ENCODE measurements at places on chromosomes 7 and 10. TPM values are rescaled to one million over a fixed set of nuclear protein-coding genes. Genes with fewer than 3 reads are reported as not detected.

GRCh38 chr10:96863922-96864543 is 31.9 kb downstream of the LCOR start:
- no peak for DNase-seq

DNA sequence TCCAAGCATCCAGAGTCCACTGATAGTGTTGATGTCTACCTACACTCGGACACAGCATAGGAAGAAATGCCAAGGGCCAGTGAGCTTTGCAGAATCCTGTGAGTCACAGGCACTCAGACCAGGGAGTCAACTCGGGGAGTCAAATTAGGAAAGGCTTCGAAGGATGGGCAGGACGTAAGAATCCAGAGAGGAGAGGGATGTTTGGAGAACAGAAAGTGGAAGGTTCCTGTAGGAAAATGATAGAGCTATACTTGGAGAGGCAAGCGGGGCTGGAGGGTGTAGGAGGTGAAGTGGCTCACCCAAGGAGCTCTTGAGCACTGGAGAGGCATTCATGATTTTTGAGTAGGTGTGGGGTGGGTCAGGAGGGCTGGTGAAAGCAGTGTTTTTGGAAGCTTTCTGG is 3.0 kb downstream of the ZYX start:
- no peak for DNase-seq

ADAM12 gene
- 0.35 TPM for total RNA-seq

CUEDC2 gene
- 26.6 TPM for total RNA-seq

GRCh38 chr7:84297616-84298015 is 103.0 kb upstream of the SEMA3A start:
- DNase-seq, result no peak

DNA sequence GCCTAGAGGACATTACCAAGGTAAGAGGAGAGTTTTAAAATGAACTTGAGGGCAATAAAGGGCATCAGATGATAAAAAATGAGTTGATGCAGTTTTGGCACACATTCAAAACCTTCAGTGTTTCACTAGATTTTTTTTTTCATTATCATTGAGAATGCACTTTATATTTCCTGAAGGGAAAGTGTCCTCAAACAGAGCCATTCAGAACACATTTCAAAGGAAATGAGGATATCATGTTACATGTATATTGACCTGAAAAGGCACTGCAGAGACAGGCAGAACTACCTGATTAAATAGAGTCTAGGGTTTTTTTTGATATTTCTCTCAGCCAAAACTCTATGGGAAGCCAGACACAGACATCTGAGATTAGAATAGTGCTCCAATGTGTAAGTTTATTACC is 454.0 kb downstream of the NEBL start:
- no peak for DNase-seq

DNA sequence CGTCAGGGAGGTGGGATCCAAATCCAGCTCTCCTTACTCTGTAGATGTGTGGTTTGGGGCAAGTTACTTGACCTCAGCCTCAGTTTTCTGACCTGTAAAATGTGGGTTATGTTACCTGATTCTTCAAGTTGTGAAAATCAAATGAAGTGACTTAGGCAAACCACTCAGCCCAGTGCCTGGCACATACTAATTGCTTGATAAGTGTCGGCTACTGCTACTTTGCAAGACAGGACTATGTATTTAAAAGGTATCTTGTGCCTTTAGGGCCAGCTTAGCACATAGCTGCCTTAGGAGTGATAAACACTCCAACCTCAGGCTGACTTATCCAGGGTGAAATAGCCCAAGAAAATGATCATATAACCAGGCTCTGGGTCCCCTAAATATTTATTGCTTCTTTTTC is 42.9 kb downstream of the GOLGA7B start:
- DNase-seq, result no peak

GRCh38 chr7:42065015-42065414 is 172.0 kb downstream of the GLI3 start:
- no peak for DNase-seq

GRCh38 chr7:3106361-3106826 is 62.7 kb upstream of the CARD11 start:
- no peak for DNase-seq

FAM25G gene
- not detected for total RNA-seq

- DNase-seq, result no peak
These were observed 150.8 kb downstream of the HERPUD2 start for GRCh38 chr7:35544028-35544742.

DNA sequence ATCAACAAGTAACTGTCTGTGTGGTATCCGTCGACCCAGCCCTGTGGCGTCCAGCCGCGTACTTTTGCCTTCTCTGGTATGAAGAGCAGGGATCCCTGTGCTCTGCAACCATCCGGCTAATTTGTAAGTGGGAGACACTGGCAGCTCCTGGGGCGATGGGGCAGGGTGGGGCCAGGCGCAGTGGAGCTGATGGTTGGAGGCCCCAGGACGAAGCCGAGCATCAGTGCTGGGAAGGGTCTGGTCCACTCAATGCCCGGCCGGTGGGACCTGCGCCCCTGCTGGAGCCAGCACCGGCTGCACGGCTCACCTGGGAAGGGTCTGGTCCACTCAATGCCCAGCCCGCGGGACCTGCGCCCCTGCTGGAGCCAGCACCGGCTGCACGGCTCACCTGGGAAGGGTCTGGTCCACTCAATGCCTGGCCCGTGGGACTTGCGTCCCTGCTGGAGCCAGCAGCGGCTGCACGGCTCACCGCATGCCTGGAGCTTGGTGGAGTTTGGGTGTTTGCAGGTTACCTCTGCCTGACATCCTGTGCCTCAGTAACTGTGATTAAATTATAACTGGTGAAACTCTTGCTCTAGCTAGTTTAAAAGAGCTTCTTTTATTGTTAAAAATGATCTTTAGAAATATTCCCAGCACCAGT is 96.1 kb downstream of the NKX6-2 start:
- DNase-seq, result no peak

- no peak for DNase-seq
These were observed 61.3 kb downstream of the CD36 start for GRCh38 chr7:80699721-80700256.

- peak; percentile 50 for DNase-seq
These were observed 5.2 kb downstream of the IFIT5 start for GRCh38 chr10:89419548-89419947.

HABP2 gene
- total RNA-seq, result not detected

DNA sequence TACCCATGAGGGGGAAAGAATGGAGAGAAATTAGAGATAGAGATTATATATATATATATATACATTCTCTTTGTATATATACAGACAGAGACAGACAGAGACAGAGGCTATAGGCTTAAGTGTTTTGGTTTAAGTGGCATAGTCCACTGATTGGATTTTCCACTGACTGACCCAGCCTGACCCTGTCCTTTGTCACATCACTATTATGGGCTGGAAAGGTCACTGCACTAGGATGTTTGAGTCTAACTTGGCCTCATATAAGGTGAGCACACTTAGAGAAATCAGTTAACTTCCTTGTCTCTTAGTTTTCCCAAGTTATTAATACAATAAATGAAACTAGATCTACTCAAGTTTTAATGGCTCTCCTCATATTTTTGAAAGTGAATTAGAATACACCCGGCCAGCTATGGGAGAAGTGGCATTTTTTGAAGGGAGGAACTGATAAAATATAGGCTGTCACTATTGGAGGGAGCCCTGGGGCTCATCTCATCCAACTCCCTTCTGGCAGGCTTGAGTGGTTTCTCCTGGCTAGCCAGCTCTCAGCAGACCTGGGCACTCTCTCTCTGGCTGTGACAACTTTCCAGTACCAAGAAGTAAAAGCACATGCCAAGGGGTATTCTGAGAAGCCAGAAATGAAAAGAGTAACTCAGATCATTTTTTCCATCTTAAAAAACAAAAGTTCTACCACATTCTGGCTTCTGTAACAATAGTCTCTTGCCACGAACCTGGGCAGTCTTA is 455.6 kb upstream of the ANKRD30A start:
- no peak for DNase-seq

DNA sequence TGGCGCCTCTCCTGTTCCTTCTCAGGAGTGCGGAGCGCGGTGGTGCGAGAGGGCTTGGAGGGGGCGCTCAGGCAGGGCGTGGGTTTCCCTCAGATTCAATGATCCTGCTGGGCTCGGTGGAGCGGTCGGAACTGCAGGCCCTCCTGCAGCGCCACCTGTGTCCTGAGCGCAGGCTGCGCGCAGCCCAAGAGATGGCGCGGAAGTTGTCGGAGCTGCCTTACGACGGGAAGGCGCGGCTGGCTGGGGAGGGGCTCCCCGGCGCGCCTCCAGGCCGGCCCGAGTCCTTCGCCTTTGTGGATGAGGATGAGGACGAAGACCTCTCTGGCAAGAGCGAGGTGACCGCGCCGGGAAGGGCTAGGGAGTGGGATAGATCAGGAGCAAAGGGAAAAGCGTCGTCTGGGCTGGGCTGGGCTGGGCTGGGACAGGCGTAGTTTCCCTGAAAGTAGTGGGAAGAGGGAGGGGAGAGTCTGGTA is 17.0 kb downstream of the FAM131B start:
- peak; percentile 58 for DNase-seq

DNA sequence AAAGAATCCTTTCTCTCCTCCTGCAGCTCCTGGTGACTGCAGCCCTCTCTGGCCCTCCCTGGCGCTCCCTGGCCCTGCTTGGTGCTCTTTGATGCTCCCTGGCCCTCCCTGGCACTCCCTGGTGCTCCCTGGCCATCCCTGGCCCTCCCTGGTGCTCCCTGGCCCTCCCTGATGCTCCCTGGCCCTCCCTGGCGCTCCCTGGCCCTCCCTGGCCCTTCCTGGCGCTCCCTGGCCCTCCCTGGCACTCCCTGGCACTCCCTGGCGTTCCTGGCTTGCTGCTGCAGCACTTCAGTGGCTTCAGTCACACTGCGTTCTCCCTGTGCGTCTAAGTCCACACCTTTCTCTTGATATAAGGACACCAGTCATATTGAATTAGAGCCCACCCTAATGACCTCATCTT is 15.2 kb upstream of the FGFR2 start:
- DNase-seq, result no peak

- peak; percentile 79 for DNase-seq
These were observed 29.3 kb upstream of the CCL24 start for GRCh38 chr7:75842836-75843446.

- no peak for DNase-seq
These were observed 69.8 kb upstream of the PRKCQ start for GRCh38 chr10:6649903-6650302.

PUS7 gene
- total RNA-seq, result 44.9 TPM

DNA sequence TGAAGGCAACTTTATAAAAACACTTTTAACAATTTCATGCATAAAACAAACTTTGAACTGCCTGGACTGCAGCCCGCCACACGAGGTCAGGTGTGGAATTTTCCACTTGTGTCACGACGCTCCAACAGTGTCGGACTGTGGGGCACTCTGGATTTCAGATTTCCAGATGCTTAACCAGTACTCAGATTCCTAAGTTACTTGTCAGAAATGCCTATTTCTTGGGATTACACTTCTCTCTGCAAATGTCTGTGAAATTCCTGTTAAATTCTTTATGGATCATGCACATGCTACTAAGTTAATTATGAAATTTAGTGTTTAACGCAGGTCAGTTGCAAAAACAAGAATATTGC is 473 bp upstream of the GPER1 start:
- DNase-seq, result no peak

DNA sequence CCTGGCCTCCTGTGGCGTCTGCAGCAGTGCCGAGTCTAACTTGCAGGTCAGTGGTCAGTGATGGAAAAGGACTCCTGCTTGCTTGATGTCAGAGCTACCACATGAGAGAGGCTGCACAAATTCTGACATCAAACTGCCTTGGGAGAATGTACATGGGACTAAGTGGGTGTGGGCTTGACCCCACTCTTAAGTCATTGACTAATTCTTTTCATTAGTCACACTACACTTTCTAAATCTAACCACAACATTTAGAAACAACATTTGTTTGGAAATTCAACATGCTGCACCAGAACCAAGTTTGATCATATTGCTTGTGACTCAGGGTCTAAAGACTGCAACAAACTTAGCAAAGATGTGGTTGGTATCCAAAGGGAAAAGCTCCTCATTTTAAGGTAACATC is 24.4 kb upstream of the CDC14C start:
- DNase-seq, result no peak

GRCh38 chr7:98368716-98369115 is 32.2 kb downstream of the BAIAP2L1 start:
- no peak for DNase-seq

GRCh38 chr7:73433924-73434700 is 534 bp downstream of the FZD9 start:
- DNase-seq, result no peak

DNA sequence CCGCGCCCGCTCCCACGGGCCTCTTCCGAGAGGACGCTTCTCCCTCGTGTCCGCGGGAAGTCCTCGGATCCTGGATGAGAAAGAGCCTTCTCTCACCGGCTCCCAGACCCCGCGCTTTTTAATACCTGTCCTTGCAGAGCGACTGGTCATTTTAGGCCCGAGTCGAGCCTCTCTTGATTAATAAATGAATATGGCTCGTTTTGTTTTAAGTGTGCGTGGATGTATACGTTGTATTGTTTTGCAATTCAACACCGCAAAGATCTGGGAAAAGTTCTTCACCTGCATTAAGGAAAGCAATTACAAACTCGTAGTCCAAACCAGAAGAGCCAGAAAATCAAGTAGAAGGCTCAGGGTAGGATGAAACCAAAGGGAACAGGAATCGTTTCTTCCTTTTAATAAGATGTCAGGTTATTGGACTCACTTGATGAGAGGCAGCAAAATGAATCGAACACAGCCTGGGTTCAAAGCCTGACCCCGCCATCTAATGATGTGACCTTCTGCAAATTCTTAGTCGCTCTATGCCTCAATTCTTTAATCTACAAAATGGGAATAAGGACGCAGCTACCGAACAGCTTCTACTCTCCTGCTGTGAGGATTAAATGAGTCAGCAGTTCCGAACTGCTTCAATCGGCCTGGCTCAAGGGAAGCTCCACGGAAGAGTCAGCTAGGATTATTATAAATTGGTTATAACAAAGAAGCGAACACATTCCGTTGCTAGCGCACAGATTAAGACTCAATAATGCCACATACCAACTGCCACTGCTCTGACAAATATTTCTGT is 277.8 kb upstream of the NEBL start:
- DNase-seq, result no peak

GRCh38 chr7:70758646-70759045 is 373.3 kb upstream of the GALNT17 start:
- DNase-seq, result no peak

GOLGA7B gene
- 15.8 TPM for total RNA-seq

DNA sequence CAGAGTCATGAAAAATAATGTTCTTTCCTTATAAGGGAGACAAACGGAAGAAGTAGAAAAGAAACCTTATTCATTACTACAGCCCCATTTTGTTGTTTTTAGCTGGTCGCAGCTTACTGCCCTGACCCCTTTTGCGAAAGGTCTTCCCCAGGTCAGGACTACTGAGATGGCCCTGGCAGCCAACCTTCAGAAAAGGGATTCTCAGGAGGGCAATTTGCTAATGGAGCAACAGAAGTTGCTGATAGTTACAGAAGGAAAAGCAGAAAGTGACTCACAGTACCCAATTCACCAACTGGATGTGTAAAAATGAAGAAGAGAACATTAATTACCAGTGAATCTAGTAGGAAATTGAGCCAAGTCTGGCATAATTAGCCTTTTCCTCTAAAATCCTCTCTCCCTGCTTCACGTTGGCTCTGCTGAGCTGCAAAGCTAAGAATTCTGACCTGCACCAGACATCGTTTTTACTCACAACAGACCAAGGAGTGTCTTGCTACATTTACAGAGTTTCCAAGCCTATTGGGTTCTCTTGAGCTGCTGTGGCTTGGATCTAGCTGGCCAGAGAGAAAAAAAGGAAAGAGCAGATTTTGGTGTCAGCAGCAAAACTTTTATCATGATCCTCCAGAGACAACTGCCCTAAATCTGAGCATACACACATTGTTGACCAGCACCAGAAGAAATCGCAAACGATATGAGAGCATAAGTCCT is 499.9 kb upstream of the FZD8 start:
- no peak for DNase-seq

Measured in SK-MEL-5 (cell line).